ENCODE measurements at places on chromosomes 6 and 20.

DNA sequence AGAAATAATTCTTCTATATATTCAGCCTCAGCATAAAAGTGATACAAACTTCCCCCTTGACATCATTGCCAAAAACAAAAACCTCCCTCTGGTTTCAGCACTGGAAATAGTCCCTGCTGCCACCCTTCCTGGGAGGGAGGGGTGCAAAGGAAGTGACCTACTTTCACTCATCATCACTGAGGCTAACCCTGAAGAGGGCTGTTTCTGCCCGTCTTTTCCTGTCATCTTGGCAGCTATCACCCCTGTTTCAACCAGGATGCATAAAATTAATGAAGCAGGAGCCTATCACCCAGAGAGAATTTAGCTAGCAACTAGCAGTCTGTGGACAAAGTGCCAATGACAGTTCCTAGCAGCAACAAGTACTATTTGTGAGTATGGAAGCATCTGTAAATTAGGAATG is 397.8 kb downstream of the LAMA2 start:
- DNase-seq = no peak

DNA sequence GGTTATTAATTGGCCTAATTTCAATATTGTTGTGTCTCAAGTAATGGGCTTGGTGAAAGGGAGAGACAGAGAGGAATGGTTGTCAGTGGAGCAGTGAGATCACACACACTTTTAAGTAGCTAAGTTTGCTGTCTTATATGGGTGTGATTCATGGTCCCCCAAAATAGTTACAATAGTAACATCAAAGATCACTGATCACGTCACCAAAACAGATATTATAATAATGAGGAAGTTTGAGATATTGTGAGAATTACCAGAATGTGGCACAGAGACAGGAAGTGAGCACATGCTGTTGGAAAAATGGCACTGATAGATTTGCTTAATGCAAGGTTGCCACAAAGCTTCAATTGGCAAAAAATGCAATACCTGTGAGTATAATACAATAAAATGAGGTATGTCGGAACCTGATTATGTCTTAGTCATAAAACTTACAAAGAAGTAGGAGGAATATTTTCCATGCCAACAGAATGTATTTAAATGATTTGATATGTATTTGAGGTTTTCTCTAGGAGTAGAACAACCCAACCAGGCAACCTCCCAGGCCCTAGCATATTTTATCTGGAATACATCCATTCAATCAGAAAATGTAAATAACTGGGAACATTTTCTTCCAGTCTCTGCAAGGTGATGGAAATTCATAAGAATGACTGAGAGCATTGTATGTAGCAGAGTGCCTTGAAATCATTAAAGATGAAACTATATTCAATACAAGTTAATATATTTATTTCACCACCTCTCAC is 167.8 kb downstream of the CARMIL1 start:
- no peak for DNase-seq

GRCh38 chr6:137722749-137723272 is 144.2 kb upstream of the TNFAIP3 start:
- DNase-seq = no peak

DNA sequence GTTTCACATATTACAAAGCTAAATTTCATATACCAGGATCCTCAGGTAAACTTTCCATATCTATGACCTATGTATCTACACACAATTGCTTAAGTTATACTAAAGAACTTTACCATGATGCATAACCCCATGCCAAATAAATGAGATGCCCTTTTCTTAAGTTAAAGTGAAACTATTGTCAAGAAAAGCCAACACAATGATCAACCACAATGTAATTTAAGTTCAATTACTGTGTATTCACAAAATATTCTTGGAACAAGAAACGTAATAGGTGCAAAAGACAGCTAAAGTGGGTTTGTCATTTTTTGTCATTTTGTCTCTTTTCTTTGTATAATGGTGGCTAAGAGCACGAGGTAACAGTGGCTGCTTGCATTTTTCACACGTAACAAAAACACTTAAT is 158.0 kb upstream of the SHLD1 start:
- DNase-seq = no peak

DNA sequence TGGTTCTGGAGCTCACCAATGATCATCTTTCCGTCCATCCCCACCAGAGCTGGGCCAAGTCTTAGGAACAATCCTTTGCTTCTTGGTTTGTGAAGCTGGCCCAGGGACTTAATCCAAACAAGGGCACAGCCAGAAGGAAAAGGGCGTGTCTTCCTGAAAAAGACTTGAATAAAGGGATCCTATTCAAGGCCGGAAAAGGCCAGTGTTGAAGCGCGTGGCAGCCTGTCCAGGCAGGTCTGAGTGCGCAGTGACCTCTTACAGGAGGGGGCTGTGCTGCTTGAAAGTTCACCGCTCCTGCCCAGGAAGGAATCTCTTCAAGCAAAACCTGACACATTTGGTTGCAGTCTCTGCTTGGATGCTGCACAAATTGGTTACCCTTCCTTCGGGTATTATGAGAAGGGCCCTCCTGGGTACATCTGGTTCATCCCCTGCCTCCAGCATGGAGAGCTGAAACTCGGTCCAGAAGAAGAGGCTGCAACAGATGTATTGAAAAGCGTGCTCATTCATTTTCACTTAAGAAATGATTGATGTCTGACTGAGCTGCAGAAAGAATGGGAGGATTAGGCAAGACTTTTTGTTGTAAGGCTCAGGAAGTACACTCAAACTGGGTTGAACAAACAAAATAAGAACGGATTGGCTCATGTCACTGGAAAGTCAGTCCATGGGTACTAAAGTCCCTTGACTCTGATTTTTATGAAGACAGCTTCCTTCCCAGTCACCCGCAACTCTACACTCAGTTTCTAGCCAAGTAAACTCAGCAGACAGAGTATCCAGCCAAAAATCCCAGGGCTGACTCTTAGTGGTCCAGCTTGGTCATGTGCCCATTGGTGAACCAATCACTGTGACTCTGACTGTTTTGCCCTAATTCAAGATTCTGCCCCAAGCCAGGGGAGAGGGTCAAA is 136.3 kb downstream of the TFAP2C start:
- no peak for DNase-seq

- DNase-seq = no peak
Measured at GRCh38 chr6:17624396-17624795, 24.3 kb downstream of the FAM8A1 start.

- DNase-seq = no peak
Measured at GRCh38 chr20:46402331-46402811, 4.0 kb downstream of the ELMO2 start.

DNA sequence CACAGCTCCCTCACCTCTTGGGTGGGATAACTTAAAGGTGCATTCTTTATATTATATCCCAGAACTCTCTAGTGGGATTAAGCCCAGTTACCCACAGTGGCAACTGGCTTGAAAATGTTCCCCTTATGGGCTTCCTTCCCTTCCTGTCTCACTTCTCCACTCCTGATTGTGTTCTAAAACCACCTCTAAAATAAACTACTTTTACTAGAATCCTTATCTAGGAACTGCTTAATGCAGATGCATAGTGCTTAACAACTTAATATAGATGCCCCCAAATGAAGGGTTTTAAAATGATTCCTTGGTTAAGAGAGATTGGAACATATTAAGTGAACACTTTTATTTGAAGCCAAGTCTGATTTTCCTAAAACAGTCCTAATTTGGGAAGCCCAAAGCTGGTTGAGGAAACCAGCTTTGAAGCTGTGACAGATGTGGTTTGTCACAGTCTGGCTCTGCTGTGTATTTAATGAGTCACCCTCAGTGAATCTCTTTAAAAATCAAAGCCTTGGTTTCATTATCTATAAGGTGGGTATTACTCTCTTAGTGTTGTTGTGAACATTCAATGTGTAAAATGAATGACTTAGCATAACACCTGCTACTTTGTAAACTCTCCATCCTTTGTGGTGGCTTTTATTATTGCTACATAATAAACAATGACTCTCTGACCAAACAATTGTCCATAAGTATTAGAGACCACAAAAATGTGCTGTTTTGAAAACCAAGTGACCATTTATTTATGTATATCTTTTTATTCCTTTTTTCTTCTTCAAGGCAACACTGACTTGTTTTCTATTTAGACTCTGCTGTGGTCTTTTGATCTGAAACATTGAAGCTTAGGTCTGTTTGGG is 24.4 kb downstream of the PLCB1 start:
- no peak for DNase-seq

- DNase-seq = no peak
Measured at GRCh38 chr6:10000551-10000950, 414.3 kb downstream of the TFAP2A start.

DNA sequence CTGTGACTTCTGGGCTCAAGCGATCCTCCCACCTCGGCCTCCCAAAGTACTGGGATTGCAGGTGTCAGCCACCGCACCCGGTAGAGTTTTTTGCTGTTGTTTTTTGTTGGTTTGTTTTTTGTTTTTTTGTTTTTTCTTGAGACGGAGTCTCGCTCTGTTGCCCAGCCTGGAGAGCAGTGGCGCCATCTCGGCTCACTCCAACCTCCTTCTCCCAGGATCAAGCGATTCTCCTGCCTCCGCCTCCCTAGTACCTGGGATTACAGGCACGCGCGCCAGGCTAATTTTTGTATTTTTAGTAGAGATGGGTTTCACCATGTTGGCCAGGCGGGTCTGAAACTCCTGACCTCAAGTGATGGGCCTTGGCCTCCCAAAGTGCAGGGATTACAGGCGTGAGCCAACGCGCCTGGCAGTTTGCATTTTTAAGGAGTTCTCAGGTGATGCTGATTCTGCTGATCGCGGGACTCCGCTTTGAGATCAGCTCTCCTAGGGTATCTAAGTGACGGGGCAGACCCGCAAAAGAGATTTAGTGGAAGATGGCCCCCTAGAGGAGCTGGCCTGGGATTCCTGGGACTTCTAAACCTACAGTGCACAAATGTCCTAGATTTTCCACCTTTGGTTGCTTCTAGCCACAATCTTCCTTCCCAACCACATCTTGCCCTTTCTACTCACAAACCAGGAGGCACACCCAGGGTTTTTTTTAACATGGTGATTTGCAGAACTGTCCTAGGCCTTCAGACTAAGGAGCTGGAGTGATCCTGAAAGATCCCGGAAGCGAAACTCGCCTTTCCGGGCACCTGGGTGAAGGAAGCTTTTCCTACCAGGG is 45.2 kb downstream of the DPPA5 start:
- DNase-seq = no peak

DNA sequence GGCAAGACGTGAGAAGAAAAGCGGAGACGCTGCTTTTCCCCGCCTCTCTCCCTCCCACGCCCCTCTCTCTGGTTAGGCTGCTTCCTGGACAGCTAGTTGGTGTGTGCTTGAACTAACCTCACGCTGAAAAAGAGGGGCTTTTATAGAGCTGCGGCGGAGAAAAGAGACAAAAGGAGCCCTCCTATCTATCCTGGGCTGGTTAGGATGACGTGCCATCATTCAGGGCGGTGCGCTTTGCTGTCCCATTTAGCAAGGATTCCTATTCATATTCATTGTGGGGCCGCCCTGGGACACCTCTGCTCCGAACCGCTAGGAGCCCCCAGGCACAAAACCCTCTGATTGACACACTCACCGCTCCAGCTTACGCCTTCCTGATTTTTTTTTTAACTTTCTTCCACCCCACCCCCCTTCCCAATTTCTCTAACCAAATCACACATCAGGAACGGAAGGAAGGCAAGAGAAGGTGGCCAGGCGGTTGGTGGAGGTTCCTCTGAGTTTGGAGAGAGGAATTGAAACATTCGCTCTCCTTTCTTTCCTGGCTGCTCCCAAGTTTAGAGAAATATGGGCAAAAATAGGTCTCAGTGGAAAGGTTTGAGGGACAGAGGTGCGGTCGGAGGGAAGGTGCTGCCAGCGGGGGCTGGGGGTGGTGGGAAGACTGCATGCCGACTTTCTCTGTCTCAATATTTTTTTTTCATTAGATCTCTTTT is at the start of gene OLIG3:
TSS of gene OLIG3 (minus strand) at position 114 of the 707 bp plus-strand sequence. CDS start 224 bp downstream, outside the sequence.
- no peak for DNase-seq

DNA sequence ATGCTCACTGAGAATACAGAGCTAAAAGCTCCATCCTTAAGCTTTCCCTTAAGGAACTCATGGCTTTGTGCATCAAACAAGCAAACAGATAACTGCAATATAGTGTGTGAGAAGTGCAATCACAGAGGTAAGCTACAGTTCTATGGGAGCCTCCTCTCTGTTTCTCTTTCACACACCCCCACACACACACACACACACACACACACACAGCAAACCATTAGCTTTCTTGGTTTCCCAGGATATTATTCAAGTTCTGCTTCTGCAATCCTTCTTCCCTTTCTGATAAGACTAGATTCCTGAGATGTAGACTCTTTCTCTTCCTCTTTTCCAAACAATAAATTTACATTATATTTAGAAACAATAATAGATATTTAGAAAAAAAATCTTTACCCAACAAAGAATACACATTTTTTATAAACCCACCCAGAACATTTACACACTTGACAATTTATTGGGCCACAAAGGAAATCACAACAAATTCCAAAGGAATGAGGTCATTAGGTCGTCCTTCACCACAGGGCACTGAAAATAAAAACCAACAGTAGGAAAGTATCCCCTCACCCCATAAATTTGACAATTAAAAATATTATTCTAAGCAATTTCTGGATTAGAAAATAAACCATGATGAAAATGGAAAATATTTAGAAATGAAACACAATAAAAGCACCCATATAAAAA is 9.3 kb upstream of the GFOD1 start:
- no peak for DNase-seq

- no peak for DNase-seq
Measured at GRCh38 chr6:52317841-52318581, 33.5 kb upstream of the MCM3 start.

DNA sequence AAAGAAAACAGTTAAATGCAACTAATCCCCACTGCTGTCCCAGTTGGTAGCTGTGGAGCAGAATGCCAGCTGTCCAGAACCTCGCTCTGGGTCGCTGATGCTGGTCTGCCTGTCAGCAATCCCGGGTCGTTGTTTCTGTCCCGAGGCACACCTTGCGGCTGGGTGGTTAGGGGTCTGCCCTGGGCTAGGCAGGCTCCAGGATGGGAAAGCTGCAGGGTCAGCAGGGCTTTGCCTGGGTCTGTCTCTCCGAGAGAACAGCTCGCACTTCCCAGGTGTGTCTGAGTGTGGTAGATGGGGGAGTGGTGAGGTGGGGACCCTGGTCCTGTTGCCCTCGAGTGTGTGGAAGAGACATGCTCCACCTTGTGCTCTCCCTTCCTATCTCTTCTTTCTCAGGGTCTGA is 261.2 kb downstream of the CLIC5 start:
- no peak for DNase-seq

- no peak for DNase-seq
Measured at GRCh38 chr6:166625356-166625755, 1.7 kb downstream of the RPS6KA2 start.

GRCh38 chr6:10580570-10580969 is 59.4 kb downstream of the GCNT2 start:
- DNase-seq = no peak

Data from iPS DF 19.7 (cell line).